Activated T-helper 1 cell treated with anti-CD3 and anti-CD28 coated beads, Interleukin-12 subunit alpha, Interleukin-12 subunit beta, Interleukin-2, Interleukin-4 antibody, amounts not matched to agents 30 ng/mL and 10 ng/mL and 1 ng/mL, durations not matched to agents 14 hours and 24 hours and 36 hours (primary cell): ENCODE measurements at places on chromosomes 6 and 20.

DNA sequence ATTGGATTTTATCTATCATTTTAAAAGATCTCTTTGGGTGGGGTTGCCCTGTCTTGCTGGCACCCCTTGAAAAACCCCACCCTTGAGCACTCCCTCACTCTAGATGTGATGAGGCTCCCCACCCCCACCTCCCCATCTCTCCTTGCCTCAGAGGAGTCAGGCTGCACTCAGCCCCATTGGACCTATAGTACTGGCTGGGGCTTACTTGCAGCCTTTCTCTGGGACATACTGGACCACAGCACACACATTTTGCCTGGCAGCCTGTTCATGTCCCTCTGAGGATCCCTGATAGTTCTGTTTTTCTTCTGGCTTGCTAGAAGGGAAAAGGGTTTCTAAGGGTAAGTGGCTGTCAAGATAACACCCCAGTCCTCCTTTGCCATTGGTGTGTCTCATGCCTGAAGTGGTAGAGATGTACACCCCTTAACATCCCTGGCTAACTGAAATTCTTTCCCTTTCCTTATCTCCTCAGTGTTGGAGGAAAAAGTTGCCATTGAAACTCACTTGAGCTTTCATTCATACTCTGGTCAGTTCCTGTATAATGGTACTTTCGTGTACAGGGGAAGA lies 553.4 kb upstream of the CITED2 start:
- H3K27me3 ChIP-seq: peaks cover 2% of the 10 kb centered on the region
- H3K27ac ChIP-seq: no peak overlapping the region
- H3K4me1 ChIP-seq: no peaks in the 10 kb centered on the region
- no peaks in the 10 kb centered on the region for H3K36me3 ChIP-seq
- no peak for DNase-seq
- H3K4me3 ChIP-seq: no peak overlapping the region

DNA sequence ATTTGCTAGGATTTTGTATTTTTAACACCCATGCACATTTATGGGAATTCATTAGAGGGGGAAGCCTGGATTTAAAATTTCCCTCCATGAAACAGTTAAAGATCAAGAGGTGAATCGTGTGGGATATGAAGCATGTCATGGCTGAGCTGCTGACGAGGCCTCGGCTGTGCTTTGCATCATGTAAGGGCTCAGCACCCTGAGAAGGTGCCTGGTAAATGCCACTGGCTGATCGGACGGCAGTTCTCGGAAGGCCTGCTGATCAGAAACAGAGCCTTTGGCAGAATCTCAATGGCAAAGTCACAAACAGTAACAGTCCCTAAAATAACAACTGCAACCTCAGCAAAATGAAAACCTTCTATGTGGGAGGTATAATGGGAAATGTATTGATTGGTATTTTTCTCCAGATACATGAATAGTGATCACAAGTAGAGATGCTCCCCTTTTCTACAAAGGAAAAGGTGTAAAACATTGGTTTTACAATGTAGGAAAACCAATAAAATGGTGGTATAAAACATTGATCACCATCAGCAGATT lies 53.0 kb upstream of the FUCA2 start:
- no peaks in the 10 kb centered on the region for H3K27me3 ChIP-seq
- peaks cover 39% of the 10 kb centered on the region for H3K4me1 ChIP-seq
- no peak overlapping the region for H3K27ac ChIP-seq
- no peak overlapping the region for H3K4me3 ChIP-seq

- no peak for DNase-seq
- no peak overlapping the region for H3K27ac ChIP-seq
- H3K27me3 ChIP-seq: no peaks in the 10 kb centered on the region
- H3K4me1 ChIP-seq: peaks cover 9% of the 10 kb centered on the region
- peaks cover 8% of the 10 kb centered on the region for H3K36me3 ChIP-seq
- H3K4me3 ChIP-seq: no peak overlapping the region
Observed at GRCh38 chr6:100724222-100724621, 156.9 kb downstream of the ASCC3 start.

DNA sequence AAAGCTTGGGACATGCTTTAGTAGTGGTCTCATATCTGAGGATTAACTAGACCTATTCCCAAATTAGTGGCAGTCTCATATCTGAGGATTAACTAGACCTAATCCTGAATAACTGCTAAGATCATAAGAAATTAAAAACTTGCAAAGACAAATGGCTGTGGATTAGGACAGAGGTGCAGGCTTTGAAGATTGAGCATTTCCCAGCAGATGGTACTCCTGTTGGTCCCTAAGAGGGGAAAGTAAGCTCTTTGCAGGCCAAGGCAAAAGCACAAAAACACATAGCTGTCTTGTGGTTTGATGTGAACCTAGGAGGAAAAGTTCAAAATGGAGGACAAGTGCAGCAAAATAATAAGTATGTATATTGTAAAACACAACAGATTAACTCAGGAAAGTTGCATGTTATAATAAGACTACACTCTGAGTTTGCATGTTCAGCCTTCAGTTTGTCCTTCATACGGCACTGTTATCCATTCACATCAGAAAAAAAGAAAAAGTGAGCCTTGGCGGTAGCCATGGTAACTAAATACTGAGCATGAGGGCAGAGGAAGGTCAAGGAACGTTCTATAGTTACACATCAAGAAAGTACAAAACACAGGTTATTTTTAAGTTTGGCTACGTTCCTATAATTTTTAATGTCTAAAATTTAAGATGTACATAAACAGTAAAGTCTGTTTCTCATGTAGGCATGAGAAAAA lies 62.8 kb downstream of the FILIP1 start:
- peaks cover 4% of the 10 kb centered on the region for H3K4me1 ChIP-seq
- no peak for DNase-seq
- no peak overlapping the region for H3K27ac ChIP-seq
- H3K4me3 ChIP-seq: no peak overlapping the region
- H3K27me3 ChIP-seq: peaks cover 7% of the 10 kb centered on the region
